ENCODE measurements at places on chromosomes 2 and 18.

DNA sequence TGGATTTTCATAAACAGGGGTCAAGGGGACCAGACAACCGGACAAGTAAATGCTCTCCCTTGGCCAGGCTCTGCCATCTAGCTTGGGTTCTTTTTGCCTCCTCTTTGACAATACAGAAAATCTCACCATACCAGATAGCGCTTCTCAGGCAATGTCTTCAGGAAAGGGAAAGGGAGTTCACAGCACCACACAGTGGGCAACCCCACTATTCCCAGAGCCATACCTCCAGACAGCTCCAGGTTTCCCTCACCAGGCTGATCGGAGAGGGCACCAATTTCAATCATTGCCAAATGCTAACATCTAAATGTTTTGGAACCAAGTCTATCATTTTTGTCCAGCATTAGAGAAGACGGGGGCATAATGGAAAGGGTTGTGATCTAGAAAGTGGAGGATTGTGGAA lies 28.1 kb downstream of the CCDC68 start:
- no peak for DNase-seq

DNA sequence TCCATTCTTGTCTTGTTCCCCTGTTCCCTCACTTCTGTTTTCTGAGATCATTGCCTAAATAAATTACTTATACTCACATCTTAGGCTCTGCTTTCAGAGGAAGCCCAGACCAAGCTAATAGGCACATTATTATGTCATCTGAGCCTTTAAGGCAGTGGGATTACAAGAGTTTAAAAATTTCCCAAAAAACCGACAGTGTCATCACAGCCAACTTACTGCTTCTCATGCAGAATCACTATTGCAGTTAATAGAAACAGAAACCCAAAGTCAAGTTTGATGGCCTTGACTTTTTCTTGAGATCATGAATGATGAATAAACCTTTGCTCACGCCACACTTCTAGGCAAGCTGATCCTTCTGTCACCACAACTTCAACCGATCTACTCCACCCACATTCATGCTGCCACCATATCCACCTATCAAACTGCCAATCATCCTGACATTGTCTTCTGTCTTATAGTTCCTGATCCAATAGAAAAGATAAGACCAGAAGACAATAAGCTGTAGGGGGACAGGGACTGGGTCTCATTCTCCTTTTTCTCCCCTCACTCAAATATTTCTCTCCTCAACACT lies 142.7 kb upstream of the CREB1 start:
- no peak for DNase-seq

- DNase-seq, result no peak
Measured at GRCh38 chr2:143903172-143903856, 616.6 kb downstream of the ZEB2 start.

GRCh38 chr2:96528006-96528699 lies 8.4 kb upstream of the ARID5A start:
- no peak for DNase-seq

GRCh38 chr2:50885948-50886347 lies 146.0 kb downstream of the NRXN1 start:
- no peak for DNase-seq

GRCh38 chr18:12435867-12436266 lies 28.1 kb downstream of the PRELID3A start:
- DNase-seq, result no peak

DNA sequence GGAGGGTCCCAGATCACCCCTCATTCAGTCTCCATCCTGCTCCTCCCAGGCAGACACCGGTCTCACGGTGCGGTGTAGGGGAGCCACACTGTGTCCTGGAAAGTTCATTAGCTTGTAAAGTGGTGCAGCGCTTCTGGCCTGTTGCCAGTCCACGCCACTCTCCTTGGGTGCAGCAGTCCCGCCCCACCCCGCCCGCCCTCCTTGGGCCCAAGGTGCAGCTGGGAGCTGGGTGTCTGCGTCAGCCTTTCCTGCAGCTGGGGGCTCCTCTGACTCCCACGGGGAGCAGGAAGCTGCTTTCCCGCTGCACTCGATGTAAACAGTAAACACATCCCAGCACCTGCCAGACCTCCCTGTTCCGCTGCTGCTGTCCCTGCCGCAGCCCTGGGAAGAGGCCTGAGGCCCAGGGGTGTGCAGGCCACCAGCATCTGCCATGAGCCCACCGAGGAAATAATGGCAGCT lies 53.8 kb upstream of the ASB18 start:
- DNase-seq, result no peak

- peak; percentile 7 for DNase-seq
Measured at GRCh38 chr2:118638453-118638852, 209.0 kb downstream of the EN1 start.

- DNase-seq, result no peak
Measured at GRCh38 chr2:162817921-162818320, 20.6 kb downstream of the KCNH7 start.

- DNase-seq, result no peak
Measured at GRCh38 chr18:59549503-59550173, 147.6 kb downstream of the CCBE1 start.

DNA sequence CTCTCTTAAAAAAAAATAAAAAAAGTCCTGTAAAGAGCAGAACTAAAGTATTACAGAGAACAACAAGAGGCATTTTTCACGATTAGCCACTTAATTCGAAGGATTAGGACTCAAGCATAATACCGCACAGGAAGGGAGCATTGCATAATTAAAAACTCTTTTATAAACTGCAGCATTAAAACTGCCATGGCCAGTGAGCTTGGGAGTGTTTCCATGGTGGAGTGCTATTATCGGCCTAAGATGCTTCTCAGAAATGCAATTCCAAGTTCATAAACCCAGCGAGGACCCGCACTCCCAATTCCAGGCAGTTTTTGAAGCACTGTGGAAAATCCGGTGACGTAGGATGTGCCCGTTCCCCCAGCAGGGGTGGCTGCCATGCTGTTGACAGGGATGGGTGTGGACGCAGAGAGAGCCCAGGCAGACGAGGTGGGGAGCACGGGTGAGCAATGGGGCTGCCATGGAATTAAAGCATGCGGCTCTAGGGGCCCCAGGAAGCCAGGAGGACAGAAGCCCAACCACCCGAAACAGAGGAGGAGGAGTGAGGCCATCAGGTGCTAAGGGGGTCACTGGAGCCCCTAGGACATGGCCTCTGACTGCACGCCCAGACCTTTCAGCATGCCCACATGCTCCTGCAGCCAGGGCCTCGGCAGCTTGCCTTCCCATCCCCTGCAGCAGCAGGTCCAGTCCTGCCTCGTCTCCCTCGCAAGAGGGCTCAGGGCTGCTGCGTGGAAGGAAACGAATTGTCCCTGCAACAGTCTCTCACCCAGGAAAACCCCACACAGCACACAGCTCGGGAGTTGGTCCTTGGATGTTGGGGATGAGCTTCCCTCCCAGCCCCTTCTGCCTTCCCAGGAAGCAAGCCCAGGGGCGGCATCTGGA lies 233.4 kb downstream of the NDUFA10 start:
- DNase-seq, result no peak

DNA sequence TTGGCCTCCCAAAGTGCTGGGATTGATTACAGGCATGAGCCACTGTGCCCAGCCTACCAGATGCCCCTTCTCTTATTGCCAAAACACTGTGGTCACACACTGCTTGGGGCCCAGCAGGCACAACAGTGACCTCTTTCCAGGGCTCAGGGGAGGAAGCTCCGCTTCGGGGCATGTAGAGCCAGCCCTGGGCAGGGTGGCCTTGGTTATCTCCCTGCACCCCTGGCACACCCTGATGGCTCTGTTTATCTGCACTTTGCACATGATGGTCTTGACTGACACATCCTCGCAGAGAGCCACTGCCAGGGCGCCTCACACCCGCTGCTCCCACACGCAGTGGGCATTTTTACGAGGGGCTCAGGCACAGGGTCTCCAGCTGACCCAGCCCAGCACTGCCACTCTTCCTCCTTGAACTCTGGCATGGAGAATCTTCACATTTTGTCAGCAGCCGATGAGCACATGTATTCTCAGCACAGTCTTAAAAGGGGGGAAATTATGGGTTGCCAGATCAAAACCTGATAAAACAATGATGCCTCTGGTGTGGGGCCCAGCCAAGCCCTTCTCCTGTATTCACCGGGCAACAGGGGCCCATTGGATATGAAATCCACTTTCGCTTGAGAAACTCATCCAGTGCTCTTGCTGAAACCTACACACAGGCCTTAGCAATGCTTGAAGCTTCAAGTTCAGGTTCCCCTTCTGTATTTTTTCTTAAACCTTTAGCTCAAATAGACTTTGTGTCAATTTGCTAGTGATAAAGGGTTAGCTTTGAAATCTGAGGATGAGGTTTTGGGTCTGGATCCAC lies 5.9 kb downstream of the GYPC start:
- no peak for DNase-seq

DNA sequence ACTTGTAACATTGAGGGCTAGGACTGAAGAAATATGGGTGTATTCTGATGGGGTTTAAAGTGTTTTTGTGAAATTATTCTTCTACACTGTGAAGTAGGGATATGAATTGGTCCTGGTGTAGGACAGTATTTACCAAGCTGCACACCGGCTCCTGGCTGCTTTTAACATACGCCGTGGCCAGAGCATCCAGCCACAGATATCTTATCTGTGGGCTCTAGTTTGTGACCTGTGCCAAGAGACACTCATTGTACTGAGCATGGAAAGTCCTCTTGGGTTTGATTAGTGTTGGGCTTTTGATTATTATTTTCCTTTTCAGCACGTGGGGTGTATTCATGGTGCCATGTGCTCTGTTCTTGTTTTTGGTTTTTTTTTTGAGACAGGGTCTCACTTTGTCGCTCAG lies 8.0 kb downstream of the USP39 start:
- no peak for DNase-seq

DNA sequence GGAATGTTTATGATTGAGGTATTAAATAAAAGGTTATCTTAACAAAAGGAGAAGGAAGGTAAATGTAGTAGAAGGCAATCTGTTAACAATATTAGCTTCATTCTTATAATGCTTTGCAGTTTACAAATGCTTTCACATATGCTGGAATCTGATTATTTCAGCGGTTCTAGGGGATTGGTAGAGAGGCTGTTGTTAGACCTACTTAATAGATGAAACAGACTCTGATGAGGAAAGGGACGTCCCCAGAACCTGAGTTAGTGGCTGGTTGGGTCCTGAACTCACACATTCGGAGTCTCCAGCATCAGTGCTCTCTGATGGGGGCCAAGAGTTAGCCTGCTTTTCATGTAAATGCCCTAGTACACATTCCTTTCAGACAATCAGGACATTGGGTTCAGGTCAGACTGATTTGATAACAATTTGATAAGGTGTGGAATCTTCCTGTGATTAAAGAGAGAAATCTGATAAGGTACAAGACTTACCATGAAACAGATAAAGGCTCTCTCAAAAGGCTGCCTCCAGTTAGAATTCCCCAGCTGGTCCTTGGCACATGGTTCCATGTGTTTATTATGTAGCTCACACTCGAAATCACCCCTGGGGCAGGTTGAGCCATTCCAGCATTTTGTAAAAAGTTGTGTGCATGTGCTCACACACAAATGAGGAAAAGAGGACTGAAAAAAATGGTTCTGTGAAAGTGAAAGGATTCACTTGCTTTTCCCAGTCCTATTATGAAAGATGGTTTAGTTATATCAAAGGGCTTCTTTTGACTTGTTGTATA lies 103.1 kb downstream of the GPD2 start:
- no peak for DNase-seq

GRCh38 chr2:147135376-147135775 lies 709.5 kb upstream of the ACVR2A start:
- no peak for DNase-seq

- no peak for DNase-seq
Measured at GRCh38 chr2:231034291-231034882, 2.9 kb upstream of the C2orf72 start.

DNA sequence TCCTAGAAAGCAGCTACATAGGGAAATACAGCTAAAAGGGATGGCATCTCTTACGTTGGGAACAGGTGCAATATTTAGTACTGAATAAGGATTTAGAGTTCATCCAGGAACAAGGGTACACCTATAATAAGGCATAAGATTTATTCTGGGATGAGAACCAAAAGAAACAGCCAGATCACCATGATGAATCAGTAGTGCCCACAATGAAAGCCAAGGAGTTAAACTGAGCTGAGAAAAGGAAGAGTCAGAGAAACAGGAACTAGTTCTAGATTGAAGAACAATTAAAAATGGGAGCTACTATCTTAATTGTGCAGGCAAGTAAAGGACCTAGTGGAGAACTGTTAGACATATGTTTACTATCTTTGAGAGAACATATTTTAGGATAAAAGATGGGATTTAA lies 692.3 kb downstream of the LRP1B start:
- DNase-seq, result no peak

DNA sequence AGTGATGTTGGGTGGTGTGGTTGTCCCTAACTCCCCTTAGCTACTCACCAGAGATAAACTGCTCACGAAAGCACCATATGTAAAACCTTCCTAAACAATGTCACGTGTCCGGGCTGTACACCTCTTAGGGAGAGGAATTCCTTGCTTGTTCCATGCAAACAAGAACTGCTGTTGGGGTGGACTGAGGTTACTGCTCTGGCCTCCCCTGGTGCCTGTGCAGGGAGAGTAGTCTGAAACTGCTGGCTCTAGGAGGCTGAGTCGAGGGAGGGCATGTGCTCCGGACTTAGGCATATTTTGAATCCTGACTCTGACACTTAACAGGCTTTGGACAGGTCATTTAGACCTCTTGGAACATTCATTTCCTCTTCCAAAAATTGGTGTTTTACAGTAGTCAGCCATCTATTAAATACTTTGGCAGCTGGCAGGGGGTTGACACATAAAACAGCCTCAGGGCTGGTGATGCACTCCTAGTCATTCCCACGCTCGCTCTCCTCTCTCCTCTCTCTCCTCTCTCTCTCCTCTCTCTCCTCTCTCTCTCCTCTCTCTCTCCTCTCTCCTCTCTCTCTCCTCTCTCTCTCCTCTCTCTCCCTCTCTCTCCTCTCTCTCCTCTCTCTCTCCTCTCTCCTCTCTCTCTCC lies 10.6 kb downstream of the THNSL2 start:
- no peak for DNase-seq

DNA sequence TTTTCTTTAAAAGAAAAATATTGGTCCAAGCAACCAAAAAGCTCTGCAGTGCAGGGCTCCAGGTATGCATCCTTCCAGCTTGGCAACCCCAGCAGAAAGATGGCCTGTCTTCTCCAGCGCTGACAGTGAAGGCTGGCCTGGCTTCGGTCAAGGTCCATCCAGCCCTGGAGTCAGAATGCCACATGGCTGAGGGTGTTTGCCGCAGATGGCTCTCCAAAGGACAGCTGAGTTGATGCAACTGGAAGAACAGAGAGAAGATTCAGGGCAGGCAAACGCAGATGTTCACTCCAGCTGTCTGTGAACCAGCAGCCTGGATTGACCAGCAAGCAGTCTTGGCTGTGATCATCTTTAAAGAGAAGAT lies 51.4 kb downstream of the MARCO start:
- no peak for DNase-seq
